Fibroblast of lung (primary cell): ENCODE measurements at places on chromosomes 16 and 17. TPM values are rescaled to one million over a fixed set of nuclear protein-coding genes. Genes with fewer than 3 reads are reported as not detected.

OXLD1 gene
- polyA plus RNA-seq, result 8.8 and 11.6 TPM in 2 replicates

DNA sequence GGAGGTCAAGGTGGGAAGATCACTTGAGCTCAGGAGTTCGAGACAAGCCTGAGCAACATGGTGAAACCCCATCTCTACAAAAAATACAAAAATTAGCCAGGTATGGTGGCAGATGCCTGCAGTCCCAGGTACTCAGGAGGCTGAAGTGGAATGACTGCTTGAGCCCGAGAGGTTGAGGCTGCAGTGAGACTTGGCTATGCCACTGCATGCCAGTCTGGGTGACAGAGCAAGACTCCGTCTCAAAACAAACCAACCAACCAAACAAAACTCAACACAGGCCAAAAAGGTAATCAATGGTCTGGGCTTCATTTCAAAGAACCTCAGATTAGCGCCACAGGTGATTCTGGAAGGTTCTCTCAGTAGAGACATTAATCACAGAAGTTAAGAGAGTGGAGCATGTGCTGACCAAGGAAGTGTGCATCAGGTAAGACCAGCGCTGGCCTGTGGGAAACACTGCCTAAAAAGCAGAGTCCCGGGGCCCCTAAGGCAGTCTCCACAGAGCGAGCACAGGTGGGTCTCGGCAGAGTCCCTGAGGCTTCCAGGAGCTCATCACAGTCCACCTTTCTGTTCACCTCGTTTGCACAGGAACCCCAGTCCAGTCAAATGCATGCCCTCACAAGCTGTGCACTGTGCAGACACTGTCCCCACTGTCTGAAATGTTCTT is 71.5 kb upstream of the TRAP1 start:
- H3K27ac ChIP-seq, result no peak overlapping the region
- no peaks in the 10 kb centered on the region for H3K27me3 ChIP-seq
- peaks cover 11% of the 10 kb centered on the region for H3K36me3 ChIP-seq
- H3K4me1 ChIP-seq, result peaks cover 2% of the 10 kb centered on the region

GRCh38 chr17:42182927-42183734 is 2.1 kb downstream of the HCRT start:
- no peak overlapping the region for H3K27ac ChIP-seq
- peak; percentile 44 for DNase-seq
- peaks cover 7% of the 10 kb centered on the region for H3K4me1 ChIP-seq
- peaks cover 21% of the 10 kb centered on the region for H3K27me3 ChIP-seq
- no peak overlapping the region for H3K4me3 ChIP-seq
- no peaks in the 10 kb centered on the region for H3K36me3 ChIP-seq

LRRC37A gene
- polyA plus RNA-seq, result 0.45 and 0.84 TPM in 2 replicates

WFIKKN1 gene
- polyA plus RNA-seq, result not detected in 2 replicates

GRCh38 chr17:76789235-76789788 is 51.4 kb downstream of the MFSD11 start:
- peaks cover 4% of the 10 kb centered on the region for H3K4me1 ChIP-seq
- no peak for DNase-seq
- no peak overlapping the region for H3K4me3 ChIP-seq

GRCh38 chr16:76614269-76614668 is 337.1 kb downstream of the CNTNAP4 start:
- no peaks in the 10 kb centered on the region for H3K36me3 ChIP-seq
- H3K27ac ChIP-seq, result no peak overlapping the region
- H3K4me3 ChIP-seq, result no peak overlapping the region
- no peaks in the 10 kb centered on the region for H3K4me1 ChIP-seq

DNA sequence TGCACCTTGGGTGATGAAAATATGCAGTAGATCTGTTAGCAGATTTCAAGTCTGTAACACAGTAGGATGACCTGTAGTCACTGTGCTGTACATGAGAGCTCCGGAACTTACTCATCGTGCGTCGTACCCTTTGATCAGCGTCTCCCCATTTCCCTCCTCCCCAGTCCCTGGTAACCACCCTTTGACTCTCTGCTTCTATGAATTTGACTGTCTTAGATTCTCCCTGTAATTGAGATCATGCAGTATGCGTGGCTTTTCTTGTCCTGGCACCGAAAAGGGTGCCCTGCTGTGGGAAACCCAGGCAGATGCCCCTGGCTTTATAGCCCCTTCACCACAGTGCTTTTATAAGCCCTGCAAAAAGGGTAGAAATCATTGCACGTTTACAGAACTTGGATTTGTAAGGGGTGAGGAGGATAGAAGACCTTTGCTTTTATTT is 20.5 kb downstream of the CLEC16A start:
- DNase-seq, result peak; percentile 40
- no peak overlapping the region for H3K27ac ChIP-seq
- peaks cover 10% of the 10 kb centered on the region for H3K4me1 ChIP-seq
- no peak overlapping the region for H3K4me3 ChIP-seq
- H3K36me3 ChIP-seq, result peaks cover 3% of the 10 kb centered on the region

DNA sequence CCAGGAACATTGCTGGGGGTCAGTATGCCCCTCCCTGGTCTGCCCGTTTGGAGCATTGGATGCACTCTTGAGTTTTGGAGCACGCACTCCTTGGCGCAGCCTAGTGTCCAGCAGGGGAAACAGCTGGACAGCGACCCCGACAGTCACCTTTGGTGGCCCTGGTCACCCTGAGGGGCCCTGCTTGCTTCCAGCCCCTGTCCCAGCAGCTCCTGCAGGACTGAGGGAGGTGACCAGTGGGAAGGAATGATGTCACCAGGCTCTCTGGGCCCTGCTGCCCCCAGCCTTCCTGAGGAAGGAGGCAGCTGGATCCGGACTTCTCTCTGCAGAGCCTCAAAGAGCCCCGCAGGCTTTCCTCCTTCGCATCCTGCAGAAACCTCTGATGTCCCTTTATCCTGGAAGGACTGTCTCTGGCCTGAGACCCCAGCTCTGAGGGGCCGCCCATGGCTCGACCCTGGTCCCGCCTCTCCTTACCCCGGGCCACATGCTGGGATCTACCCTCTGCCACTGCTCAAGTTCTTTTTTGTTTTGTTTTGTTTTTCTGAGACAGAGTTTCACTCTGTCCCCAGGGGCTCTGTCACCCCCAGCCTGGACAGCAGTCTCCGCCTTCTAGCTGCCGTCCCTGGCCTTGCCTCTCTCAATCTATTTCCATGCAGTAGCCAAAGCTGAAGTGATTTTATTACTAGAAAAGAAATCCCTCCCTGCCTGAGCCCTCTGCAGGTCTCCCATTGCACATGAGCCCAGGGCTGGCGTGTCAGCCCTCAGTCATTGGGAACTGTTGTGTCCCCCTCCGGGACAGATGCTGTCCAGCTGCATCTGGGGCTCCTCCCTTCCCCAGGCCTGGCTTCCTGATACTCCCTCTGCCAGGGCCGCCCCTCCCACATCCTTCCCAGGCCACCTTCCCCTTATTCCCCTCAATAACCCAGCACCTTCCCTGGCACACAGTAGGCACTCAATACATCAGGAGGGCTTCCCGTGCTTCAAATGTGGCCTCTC is 11.6 kb downstream of the ZSCAN10 start:
- H3K4me3 ChIP-seq, result no peak overlapping the region
- no peaks in the 10 kb centered on the region for H3K36me3 ChIP-seq
- H3K27ac ChIP-seq, result no peak overlapping the region
- no peak for DNase-seq

- peak overlapping the region; percentile 45 for H3K4me3 ChIP-seq
- H3K27ac ChIP-seq, result peak overlapping the region; percentile 94
- H3K27me3 ChIP-seq, result no peaks in the 10 kb centered on the region
- peaks cover 3% of the 10 kb centered on the region for H3K36me3 ChIP-seq
- no peak for DNase-seq
- H3K4me1 ChIP-seq, result peaks cover 10% of the 10 kb centered on the region
Observed at GRCh38 chr16:27549464-27549745, 308 bp downstream of the GTF3C1 start.

DNA sequence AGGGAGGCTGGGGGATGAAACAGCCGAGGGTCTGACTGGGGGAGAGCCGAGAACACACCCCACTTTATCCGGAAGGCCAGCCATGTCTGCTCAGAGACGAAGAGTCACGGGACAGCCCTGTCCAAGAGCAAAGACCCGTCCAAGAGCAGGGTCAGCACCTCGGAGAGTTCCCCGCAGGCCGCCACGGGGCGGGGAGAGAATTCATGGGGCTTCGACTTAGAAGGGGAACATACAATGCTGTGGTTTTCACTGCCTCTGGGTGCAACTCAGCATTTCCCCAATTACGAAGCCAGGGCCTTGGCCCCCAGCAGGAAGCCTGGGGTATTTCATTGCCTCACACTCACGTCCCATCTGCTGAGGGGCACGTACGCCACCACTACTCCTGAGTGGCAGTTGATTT is 59.3 kb downstream of the JPH3 start:
- H3K36me3 ChIP-seq, result no peaks in the 10 kb centered on the region
- no peak overlapping the region for H3K27ac ChIP-seq
- peaks cover under 1% of the 10 kb centered on the region for H3K27me3 ChIP-seq
- H3K4me1 ChIP-seq, result no peaks in the 10 kb centered on the region
